AG04449 (cell line): ENCODE measurements at places on chromosomes 5 and 9.

- DNase-seq, result no peak
These were observed 759.5 kb downstream of the TAF11L14 start for GRCh38 chr5:18393565-18394442.

GRCh38 chr9:127490535-127491230, 39.4 kb downstream of the LRSAM1 start:
- no peak for DNase-seq

DNA sequence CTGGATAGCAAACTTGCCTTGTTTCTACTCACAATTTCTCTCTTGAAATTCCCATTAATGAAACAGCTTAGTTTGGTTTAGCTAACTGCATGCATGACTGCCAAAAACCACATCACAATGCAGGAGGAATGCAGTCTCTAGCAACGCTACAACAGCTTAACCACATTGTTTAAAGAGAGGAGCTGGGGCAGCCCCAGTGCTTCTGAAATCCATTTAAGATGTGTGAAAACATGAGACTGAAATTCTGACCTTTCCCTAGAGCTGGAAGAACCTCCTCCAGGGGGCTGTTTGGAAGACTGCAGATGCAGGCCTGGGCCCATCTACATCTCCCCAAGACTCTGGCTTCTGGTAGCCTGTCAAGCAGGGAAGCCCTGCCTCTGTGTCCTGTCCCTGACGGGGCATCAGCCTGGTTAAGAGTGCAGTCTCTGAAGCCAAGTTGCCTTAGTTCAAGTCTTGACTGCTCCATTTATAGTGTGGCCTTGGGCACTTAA, 157.1 kb downstream of the ZNF462 start:
- peak; percentile 87 for DNase-seq

GRCh38 chr9:90112788-90113187, 508.0 kb downstream of the GADD45G start:
- no peak for DNase-seq

- DNase-seq, result no peak
These were observed 38.9 kb downstream of the SERINC5 start for GRCh38 chr5:80216753-80217596.

- DNase-seq, result no peak
These were observed 24.3 kb upstream of the CXCL14 start for GRCh38 chr5:135602882-135603721.

DNA sequence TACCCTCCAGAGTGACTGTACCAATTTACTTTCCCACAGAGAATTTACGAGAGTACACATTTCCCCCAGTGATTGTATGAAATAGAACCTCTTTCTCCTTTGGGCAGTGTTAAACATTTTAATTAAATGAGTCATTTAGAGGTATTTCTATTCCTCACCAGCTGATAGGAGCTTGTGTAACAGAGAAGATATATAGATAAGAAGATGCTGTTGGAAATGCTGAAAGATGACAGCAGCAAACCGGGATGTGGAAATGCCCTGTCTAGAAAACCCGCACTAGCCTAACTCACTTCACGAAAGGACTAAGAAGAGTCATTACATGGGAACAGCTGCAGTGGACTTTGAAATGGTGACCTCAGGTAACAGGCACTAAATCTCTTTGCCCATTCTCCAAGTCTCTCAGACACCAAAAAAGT, 68.3 kb downstream of the LPAR1 start:
- peak; percentile 71 for DNase-seq

DNA sequence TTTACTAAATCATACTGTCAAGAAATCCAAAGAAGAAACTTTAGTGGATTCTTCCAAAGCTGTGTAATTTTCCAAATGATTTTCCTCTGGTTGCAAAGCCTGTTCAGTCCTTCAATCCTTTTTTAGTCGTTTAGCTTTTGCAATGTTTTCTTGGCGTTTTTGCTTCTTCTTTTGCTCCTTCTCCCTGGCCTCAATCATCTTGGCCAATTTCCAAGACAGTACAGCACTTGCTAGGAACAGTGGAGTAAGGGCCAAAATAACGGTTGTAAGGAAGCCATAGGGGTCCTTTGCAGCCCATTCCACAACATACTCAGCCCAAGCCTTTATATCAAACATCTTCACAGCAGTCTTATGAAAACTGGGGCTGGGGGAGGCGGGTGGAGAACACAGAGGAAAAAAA, 2.4 kb downstream of the SMIM15 start:
- DNase-seq, result no peak

GRCh38 chr9:133080161-133080560, 18.4 kb downstream of the CEL start:
- no peak for DNase-seq

DNA sequence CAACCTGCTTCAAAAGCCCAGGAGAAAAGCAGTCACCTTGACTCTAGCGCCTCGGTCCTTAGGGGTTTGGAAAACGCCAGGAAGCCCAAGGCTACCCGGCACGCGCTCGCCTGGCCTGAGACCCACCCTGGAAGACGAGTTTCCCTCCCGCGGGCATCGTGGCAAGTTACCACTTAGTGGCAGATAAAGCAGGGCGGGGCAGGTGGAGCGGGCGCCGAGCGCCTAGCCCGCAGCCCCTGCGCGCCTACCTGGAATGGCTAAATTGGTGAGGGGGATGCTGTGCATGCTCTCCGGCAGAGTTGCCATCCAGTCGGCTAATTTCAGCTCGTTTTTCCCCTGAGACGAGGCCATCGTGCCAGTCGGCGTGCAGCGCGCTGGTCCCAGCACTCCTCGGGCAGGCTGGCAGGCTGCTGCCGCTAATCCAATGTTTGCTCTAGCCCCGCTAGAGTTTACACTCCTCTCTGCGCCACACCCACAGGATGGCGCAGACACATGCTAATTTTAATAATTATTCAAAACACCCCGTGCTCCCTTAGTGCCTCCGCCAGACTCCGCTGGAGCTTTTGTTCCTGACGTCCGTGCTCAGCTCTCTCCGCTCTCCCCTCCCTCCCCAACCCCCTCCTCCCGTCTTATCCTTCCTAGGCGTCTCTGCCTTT, at the start of gene PLCXD3:
TSS of gene PLCXD3 (minus strand) at position 426 of the 656 bp plus-strand sequence. CDS start at position 351, 75 bp downstream.
- no peak for DNase-seq

- DNase-seq, result no peak
These were observed 662 bp upstream of the DOLPP1 start for GRCh38 chr9:129080298-129080600.

- DNase-seq, result peak; percentile 98
These were observed 145.4 kb downstream of the DENND1A start for GRCh38 chr9:123784518-123784917.

GRCh38 chr9:3012842-3013241, 168.9 kb upstream of the PUM3 start:
- DNase-seq, result no peak

GRCh38 chr5:81698813-81699212, 52.1 kb downstream of the SSBP2 start:
- DNase-seq, result no peak

DNA sequence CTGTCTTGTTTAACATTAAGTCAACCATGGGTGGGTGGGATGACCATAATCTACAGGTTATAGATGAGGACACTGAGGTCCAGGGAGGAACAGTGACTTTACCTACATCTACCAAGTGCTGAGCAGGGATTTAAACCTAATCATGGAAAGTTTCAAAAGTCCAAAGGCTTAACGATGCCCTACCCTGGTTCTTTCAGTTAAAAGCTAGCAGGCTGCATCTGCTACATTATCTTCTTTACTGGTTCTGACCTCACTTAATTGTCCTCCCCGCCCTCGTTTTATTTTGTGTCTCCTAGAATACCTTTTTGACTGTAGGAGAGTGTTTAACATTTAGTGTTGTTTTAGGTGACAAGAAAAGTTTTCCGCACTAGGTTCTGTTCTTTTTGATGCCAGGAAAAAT, 735.2 kb downstream of the TLR4 start:
- DNase-seq, result no peak

DNA sequence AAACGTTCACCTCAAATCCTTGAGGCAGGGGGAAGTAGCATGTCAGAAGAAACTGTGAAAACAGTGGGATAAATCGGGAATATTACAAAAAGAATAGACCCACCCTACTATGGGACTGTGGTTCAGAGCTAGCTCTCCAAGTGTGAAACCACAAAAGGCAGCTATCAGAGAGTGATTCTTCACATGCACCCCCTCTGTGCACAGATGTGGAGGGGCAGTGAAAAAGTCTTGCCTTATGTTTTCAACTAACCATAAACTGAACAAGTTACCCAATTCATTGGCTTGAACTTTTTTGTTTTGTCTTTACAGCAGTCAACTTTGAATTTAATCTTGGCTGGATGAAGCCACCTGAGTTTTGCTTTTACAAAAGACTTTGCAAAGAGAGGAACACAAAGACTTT, 98.8 kb upstream of the NR4A3 start:
- DNase-seq, result no peak

DNA sequence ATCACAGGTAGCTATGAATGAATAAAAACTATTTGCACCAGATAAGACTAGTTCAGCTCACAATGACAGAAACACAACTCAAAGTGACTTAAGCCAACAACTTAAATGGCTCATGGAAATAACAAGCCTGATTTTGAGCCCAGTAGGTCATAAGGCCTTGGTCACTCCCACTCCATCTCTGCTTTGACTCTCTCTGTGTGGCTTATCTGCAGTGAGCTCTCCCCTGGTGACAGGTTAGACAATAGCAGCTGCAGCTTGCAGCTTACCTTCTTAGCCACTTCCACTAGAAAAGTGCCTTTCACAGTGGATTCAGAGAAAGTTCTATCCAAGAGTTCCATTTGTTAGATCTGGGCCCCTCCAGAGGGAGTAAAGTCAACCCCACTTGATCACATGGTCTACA, 315.7 kb downstream of the RAB3C start:
- DNase-seq, result no peak

GRCh38 chr5:108884736-108885135, 137.0 kb downstream of the FER start:
- peak; percentile 38 for DNase-seq

DNA sequence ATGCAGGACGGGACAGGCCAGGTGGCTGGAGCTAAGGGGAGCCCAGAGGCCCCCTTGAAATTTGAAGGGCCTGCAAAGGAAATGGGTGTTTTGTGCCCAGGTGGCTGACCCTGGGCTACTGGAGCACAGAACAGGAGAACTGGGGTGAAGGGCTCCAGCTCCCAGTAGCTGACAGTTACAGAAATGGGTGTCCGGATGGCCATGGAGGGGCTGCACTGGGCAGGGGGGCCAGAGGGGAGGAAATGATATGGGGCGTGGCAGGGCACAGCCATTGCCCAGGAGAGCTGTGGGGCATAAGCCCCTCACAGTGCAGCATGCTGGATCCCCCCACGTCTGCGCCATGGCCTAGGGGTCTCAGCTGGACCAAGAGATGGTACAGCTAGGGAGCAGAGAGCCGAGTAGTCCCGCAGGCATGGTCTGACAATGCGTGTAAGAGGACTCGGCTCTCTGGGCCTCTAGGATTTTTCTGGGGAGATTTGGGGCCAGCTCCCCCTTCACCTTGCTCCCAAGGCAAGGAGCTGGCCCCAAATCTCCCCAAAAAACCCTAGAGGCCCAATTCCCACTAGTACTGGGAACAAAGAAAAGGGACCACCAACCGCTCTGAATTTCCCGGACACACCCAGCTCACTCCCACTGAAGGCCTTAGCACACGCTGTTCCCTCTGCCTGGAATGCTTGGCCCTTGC, 7.9 kb upstream of the CARD19 start:
- DNase-seq, result no peak

DNA sequence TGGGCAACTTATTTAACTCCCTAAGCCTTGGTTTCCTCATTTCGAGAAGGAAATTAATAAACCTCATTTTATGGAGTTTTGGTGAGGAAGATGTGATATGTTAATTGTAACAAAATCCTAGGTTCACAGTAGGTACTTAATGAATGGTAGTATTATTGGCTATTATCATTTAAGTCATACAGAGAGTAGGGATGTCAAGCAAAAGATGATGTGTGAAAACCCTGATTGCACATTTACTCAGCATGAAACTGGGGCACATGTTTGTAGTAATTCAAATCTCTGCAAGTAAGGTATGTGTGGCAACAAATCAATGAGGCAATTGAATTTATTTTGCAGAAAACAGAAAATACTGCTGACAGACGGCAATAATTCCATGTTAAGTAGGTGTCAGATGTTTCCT, 127.3 kb downstream of the CSNK1G3 start:
- no peak for DNase-seq
